ENCODE measurements at places on chromosomes 4 and X.

DNA sequence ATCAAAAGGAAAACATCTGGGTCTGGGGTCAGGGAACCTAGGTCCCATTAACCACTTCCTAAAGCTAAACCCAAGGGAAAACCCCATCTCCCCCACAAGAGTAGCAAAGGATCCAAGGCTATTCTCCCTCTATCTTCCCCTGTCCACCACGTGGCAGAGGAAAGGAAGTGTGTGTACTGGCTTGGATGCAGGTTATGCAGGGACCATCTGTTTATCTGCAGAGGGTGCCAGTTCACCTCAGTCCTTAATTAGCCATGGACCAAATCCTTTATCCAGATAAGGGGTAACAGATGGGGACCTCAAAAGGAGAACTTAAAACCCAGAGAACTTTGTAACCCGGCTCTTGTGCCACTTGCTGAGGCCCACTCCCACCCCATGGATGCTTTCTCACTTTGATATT lies 135.3 kb downstream of the ZNF518B start:
- no peak for DNase-seq

- no peak for DNase-seq
Measured at GRCh38 chr4:152161676-152162330, 374.1 kb downstream of the FBXW7 start.

DNA sequence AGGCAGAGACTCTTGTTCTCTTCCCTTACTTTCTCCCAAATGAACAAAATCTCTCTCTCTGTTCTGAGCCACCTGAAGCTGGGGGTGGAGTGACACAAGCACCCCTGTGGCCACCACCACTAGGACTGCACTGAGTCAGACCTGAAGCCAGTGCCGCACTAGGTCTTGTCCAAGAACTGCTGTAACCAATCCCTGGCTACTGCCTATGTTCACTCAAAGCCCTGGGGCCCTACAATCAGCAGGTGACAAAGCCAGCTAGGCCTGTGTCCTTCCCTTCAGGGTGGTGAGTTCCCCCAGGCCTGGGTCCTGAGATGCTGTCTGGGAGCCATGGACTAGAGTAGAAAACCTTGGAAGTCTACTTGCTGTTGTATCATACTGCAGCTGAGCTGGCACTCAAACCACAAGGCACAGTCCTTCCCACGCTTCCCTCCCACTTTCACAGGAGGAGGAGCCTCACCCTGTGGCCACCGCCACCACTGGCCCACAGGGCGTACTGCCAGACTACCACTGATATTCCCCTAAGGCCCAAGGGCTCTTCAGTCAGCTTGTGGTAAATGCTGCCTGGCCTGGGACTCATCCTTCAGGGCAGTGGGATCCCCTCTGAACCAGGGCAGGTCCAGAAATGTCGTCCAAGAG lies 119.1 kb downstream of the RTL9 start:
- peak; percentile 2 for DNase-seq

DNA sequence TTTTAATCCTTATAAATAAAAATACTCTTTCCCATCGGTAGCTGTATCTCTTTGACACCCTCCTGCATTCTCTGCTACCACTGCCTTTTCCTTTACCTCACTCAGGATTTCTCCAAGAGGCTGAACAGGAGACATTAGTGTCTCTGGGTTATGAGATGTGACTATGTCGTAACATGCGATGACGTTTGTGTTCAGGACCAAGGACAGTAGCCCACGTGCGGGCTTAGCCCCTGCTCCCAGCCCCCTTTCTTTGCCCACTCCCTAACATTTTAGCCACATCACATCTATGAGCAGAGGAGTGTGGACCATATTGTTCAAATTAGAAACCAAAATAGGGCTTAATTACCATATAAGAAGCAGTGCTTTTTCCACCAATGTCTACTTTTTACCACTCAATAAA lies 369.3 kb downstream of the FBXW7 start:
- peak; percentile 8 for DNase-seq

GRCh38 chr4:139619644-139620043 lies 46.0 kb upstream of the MGST2 start:
- DNase-seq: no peak

GRCh38 chrX:121161501-121161933 lies 114.1 kb downstream of the GLUD2 start:
- DNase-seq: no peak

- DNase-seq: no peak
Measured at GRCh38 chr4:11511321-11511720, 82.6 kb upstream of the HS3ST1 start.

GRCh38 chrX:74421740-74422352 lies 553 bp downstream of the SLC16A2 start:
- no peak for DNase-seq

DNA sequence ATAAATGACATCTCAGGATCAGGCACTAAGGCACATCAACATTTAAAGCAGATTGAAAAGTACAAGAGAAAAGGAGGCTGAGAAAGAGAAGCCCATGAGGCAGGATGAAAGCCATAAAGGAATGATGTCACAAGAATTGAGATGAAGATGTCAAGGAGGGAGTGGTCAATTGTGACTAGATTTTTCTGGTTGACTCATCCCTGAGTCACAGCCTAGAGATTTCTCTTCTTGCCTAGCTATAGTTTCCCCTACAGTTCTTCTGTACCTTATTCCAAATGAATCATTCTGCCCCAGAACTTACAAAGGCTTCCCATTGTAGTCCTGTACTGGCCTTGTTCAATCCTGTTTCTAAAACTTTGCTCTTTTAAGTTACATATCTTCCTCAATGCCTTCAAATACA lies 3.4 kb upstream of the USP53 start:
- DNase-seq: peak; percentile 95

GRCh38 chr4:156390599-156391324 lies 437.1 kb upstream of the CTSO start:
- DNase-seq: no peak

GRCh38 chr4:36027203-36027602 lies 217.1 kb downstream of the ARAP2 start:
- no peak for DNase-seq

- DNase-seq: peak; percentile 37
Measured at GRCh38 chrX:9171841-9172463, 138.0 kb upstream of the FAM9B start.

DNA sequence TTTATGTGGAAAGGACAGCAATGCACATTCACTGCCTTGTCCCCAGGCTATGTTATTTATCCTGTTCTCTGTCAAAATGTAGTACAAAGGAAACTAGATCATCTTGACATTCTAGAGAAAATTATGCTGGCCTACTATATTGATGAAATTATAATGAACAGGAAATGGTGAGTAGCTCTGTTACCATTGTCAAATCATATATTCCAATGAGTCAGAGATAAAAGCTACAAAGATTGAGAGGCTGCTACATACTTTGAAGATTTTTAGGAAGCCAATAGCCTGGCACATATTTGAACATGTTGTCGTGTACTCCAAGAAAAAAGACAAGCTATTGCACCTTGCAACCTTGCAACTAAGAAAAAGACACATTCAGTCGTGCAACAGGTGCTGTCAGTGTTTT lies 52.7 kb upstream of the TET2 start:
- no peak for DNase-seq

GRCh38 chrX:19658030-19658429 lies 142.7 kb upstream of the MAP3K15 start:
- peak; percentile 37 for DNase-seq

GRCh38 chr4:42568610-42569207 lies 88.2 kb downstream of the ATP8A1 start:
- DNase-seq: peak; percentile 61

- peak; percentile 57 for DNase-seq
Measured at GRCh38 chr4:6840062-6840976, 57.8 kb downstream of the KIAA0232 start.

- no peak for DNase-seq
Measured at GRCh38 chr4:6999172-7000086, 43.7 kb upstream of the TADA2B start.

DNA sequence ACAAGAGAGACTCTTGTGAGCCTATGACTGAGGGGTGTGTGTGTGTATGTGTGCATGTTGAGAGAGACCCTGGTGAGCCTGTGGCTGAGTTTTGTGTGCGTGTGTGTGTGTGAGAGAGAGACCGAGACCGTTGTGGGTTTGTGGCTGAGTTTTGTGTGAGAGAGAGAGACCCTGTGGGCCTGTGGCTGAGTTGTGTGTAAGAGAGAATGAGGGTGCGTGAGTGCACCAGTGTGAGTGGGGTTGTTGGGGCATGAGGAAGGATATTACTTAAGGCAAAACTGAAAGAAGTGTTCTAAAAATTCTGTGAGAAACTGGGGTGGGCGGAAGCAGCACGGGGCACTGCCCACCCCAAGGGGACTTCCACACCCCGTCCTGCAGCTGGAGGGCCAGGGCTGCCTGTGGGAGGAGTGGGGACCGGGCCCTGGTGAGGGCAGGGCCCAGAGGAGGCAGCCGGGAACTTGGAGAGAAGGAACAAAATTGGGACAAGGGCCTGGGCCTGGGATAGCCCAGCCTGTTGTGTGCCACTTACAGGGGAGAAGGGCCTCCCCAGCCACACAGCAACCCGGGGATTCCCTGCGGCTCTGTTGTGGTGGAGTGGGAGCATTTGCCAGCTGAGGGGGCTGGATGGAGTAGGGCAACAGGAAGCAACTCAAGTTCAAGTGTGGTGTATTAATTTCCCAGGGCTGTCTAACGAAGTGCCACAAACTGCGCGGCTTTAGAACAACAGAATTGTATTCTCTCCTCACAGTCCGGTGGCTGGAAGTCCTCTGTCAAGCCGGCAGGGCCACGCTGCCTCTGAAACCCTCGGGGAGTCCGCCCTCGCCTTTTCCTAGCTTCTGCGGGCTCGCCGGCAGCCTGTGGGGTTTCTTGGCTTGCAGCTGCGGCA lies 22.1 kb downstream of the TMEM131L start:
- peak; percentile 60 for DNase-seq

DNA sequence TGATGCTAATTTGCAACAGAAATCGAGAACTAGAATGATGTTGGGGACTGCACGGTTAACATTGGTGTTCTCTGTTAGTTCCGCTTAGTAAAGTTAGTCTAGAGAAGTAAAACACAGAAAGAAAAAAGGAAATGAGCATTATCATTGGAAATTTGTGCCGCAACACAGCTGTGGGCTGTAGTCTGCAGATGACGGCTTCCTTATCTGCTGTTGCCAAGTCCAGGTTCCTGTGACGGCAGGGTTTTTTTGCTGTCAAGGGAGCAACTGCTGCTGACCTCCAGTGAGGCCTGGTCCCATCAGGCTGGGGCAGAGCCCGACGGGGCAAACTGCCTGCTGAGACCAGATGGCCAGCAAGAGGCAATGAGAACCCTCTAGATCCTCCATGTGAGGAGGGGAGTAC lies 38.9 kb upstream of the PHEX start:
- no peak for DNase-seq

DNA sequence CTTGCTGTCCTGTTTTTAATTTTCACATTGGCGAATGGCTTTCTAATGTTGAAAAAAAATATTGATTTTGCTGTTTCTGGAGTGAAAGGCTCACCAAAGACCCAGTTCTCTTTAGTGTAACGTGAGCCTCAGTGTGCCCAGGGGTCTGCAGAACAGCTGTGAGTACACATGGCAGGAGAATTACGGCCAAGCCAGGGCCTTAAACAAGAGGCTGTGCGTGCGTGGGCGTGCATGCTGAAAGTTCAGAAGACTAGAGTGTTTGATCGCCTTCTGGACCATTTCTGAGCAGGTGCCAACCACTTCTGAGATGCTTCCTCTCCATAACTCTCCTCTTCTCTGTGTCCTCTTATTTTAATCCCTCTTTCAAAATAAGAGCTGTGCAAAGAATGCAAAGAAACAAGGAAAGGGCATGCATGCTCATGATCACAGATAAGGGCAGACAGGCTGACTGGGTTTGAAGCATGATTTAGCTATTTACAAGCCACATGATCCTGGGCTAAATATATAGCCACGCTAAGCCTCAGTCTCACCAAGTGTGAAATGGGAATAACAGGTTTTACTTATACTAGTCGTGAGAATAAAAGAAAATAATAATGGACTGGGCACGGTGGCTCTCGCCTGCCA lies 9.9 kb downstream of the PHEX start:
- no peak for DNase-seq

DNA sequence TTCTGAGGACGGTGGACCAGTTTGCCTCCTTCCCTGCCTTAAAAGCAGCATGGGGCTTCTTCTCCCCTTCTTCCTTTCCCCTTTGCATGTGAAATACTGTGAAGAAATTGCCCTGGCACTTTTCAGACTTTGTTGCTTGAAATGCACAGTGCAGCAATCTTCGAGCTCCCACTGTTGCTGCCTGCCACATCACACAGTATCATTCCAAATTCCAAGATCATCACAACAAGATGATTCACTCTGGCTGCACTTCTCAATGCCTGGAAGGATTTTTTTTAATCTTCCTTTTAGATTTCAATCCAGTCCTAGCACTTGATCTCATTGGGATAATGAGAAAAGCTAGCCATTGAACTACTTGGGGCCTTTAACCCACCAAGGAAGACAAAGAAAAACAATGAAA lies 255.3 kb downstream of the RAPGEF2 start:
- DNase-seq: peak; percentile 86

DNA sequence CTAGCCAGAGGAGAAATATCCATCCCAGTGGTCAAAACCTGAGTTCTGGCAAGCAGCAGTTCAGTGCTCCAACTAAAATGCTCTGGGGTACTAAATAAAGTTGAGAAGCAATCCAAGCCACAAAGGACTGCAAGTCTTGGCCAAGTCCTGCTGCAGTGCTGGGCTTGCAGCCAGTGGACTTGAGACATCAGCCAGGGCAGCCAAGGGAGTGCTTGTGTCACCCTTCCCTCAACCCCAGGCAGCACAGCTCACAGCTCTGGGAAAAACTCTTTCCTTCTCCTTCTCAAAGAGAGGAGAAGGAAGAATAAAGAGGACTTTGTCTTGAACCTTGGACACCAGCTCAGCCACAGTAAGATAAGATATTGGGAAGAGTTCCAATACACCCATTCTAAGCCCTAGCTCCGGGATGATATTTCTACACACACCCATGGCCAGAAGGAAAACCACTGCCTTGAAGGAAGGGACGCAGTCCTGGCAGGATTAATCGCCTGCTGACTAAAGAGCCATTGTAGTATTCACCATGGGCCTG lies 99.8 kb downstream of the PTCHD1 start:
- DNase-seq: peak; percentile 51

- DNase-seq: no peak
Measured at GRCh38 chr4:182770996-182771514, 146.1 kb downstream of the DCTD start.

All from fibroblast of skin of scalp (primary cell).